Gastroesophageal sphincter (tissue), 4 donors: ENCODE measurements at places on chromosomes 5 and 9.

DNA sequence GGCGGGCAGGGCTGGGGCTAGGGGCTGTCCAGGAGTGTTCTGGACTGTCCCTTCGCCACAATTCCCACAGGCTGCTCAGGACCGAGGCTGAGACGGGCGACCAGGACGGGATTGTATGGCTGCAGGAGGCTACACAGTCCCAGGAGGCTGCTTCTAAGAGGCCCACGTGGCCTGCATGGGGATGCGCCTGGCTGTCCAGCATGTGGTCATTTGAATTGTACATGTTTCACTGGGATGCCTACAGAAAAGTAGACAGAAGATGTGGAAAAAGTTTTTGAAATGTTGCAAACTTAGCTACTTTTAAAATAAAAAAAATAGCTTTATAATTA is 32.6 kb upstream of the SPTLC1 start:
- ATAC-seq: no peak

DNA sequence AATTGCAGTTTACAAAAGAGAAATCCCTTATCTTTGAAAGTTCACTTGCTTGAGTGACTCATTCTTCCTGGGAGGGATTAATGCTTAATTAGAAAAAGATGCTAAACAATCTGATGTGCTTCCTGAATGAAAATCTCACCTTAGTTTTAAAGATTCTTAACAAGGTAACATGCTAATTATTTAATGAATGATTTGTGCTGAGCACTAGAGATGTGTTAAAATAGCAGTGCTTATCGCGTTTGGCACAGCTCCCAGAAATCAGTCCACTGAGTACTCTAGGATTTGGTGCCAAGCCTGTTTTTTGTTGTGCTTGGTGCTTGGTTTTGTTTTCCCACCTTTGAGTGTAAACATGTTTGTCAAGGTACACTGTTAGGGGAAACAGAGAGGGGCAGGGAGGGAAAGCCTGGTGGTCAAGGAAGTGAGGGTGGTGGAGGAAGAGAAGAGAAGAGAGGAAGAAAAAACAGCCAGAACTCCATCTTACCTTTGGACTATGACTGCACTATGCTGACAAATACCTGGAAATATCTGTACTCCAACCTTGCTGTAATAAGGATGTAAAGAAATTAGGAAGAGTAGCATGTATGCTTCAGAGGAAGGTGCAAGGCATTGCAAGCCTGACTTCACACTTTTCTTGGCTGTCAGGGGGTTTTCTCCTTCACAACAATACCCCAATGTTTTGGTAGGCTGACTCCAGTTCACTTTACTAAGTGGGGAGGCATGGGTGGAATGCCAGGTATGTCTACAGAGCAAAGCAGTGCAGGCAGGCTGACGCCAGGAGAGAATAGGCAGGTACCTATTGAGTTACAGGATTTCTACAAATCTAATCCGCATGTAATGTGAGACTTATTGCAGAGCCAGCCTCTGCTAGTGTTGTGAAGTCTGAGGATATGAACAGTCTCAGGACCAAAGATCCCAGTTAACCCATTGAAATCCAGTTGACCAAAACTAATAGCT is 157.2 kb upstream of the ISL1 start:
- ATAC-seq: no peak

DNA sequence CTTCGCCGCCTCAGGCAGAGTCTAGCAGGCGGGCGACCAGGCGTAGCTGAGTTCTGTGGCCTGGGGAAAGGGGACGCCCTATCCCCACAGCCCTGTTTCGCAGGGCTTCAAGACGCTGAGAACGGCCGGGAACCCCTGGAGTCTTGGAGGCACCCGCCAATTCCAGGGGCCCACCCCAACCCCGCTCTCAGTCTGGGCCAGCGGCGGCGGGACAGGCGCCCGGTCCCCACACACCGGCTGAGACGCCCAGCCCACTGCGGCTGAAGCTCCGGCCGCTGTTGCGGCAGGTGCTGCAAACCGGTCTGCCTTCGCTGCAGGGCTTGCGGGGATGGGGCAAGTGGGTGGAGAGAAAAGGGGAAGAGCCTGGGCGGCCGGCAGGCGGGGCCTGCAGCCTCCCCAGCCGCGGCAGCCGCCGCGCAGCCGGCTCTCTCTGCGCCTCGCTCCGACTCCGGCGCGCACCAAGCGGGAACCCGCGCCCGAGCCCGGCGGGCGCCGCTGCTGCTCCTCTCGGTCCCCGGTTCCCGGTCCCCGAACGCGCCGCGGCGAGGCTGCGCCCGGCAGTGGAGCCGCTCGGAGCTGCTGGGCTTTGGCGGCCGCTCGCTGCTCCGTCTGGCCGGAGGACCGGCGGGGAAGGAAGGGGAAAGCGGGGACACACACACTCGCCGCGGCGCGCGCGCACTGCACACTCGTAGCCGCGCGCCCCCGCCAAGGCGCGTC is at the start of gene PIP5K1B:
TSS of gene PIP5K1B (plus strand) at position 427 of the 717 bp plus-strand sequence. CDS start 117,375 bp downstream, outside the sequence.
- peak; percentile 74 for ATAC-seq

GRCh38 chr5:81907012-81907635 is 64.7 kb upstream of the ATG10 start:
- ATAC-seq: no peak

DNA sequence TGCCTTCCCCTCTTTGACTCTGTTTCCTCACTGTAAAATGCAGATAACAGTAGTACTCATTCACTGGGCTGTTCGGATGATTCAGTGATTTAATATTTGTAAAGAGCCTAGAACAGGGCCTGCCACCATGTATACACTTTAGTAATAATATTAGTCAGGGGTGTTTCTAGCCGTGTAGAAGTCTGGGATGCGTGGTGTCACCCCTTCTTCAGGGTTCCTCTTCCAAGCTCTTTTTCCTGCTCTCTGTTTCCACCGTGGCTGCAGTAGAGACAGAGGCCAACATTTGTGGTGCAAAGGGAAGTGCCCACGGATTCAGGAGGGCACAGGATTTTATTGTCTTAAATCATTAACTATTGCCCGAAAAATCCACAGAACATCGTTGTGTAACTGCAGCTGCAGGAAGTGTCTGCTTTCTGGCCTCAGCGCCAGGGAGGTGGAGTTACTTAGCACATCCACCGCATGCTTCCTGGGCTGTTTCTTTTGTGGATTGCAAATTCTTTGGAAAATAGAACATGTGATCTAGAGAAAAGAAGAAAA is 61.7 kb downstream of the TRIO start:
- ATAC-seq: peak; percentile 83

DNA sequence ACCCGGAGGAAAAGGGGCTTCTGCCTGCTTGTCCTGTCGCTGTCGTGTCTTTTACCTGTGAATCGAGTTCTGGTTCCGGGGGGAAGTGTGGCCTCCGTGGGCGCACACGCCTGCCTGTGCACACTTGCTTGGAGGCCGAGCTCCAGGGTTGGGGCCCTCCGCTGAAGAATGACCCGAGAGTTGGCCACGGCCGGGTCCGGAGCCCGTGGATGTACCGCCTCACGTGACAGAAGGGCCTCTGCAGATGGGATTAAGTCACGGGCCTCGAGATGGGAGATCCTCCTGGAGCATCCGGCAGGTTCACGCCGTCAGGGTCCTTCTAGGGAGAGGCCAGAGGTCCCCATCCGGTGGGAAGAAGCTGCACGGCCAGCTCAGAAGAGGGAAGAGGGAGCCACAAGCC is 81.0 kb downstream of the KCNT1 start:
- ATAC-seq: no peak
